ENCODE measurements at places on chromosomes 4 and X. TPM values are rescaled to one million over a fixed set of nuclear protein-coding genes. Genes with fewer than 3 reads are reported as not detected.

DNA sequence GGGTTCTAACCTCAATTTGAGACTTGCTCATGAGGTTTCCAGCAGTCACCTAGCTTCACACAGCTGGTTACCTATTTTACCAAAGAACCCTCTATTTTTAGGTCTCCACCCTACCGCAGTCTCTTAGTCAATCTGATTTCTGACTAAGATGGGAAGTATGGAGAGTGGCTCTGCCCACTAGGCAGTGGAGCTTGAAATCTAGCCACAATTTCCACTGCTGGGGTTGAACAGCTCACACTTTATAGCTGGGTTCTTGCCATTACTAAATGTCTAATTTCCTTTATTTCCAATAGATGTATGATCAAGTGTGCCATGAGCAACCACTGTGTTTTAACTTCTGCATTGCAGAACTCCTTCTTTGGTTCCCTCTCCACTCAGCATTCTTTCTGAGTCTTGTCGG lies 43.1 kb downstream of the GASK1B start:
- peaks cover 2% of the 10 kb centered on the region for H3K27me3 ChIP-seq
- no peaks in the 10 kb centered on the region for H3K4me1 ChIP-seq
- no peak for DNase-seq
- no peak overlapping the region for H3K4me3 ChIP-seq

Gene EPHA5
- total RNA-seq: not detected

DNA sequence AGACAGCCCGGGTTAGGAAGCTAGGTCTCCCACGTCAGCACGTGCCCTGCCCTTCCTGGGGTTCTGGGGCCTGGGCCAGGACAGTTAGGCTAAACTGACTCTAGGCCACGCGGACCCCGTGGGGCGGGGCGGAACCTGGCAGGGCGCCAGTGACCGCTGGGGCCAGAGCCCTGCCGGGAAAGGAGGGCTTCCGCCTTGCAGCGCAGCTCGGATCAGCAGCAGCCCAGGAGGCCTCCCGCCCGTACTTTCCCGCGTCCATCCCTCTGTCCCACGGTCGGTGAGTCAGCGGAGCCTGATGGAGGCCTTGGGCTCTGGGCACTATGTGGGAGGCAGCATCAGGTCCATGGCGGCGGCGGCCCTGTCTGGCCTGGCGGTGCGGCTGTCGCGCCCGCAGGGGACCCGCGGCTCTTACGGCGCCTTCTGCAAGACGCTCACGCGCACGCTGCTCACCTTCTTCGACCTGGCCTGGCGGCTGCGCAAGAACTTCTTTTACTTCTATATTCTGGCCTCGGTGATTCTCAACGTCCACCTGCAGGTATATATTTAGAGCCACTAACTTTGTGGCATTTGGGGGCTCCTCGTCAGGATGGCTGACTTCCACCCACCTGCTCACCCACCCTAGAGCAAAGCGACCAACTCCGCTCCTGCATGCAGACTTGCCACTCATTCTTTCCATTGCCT lies at the start of gene SMIM10:
Gene SMIM10, plus strand, starts transcription at position 191 of the 681 bp plus-strand sequence. Its CDS starts 105 bp downstream, at position 296.
- H3K27ac ChIP-seq: peak within 1 kb of the TSS; percentile 57
- H3K4me1 ChIP-seq: peaks cover 17% of the 10 kb centered on the region
- H3K36me3 ChIP-seq: no peaks in the 10 kb centered on the region
- DNase-seq: peak; percentile 6
- peak within 1 kb of the TSS; percentile 62 for H3K4me3 ChIP-seq

Gene CTAG1A
- not detected for total RNA-seq

GRCh38 chr4:1675802-1676137 lies 8.3 kb downstream of the FAM53A start:
- no peaks in the 10 kb centered on the region for H3K36me3 ChIP-seq
- no peaks in the 10 kb centered on the region for H3K4me1 ChIP-seq
- no peak overlapping the region for H3K27ac ChIP-seq
- no peaks in the 10 kb centered on the region for H3K27me3 ChIP-seq
- H3K4me3 ChIP-seq: no peak overlapping the region

GRCh38 chr4:159209249-159209648 lies 106.4 kb downstream of the RAPGEF2 start:
- H3K4me3 ChIP-seq: no peak overlapping the region
- H3K36me3 ChIP-seq: peaks cover 8% of the 10 kb centered on the region
- peaks cover 32% of the 10 kb centered on the region for H3K4me1 ChIP-seq
- no peak for DNase-seq
- no peaks in the 10 kb centered on the region for H3K27me3 ChIP-seq

- peaks cover 4% of the 10 kb centered on the region for H3K4me1 ChIP-seq
- peaks cover 3% of the 10 kb centered on the region for H3K36me3 ChIP-seq
- no peak overlapping the region for H3K27ac ChIP-seq
- H3K4me3 ChIP-seq: no peak overlapping the region
Observed at GRCh38 chr4:152032722-152033131, 271.9 kb upstream of the GATB start.

- H3K27me3 ChIP-seq: no peaks in the 10 kb centered on the region
- H3K4me3 ChIP-seq: peak overlapping the region; percentile 96
- peak overlapping the region; percentile 100 for H3K27ac ChIP-seq
- peaks cover 26% of the 10 kb centered on the region for H3K36me3 ChIP-seq
- DNase-seq: peak; percentile 40
- peaks cover 13% of the 10 kb centered on the region for H3K4me1 ChIP-seq
Observed at GRCh38 chrX:154399527-154400368, 1.6 kb downstream of the RPL10 start.

Gene IL1RAPL1
- total RNA-seq: not detected

- H3K27me3 ChIP-seq: no peaks in the 10 kb centered on the region
- no peak for DNase-seq
- H3K4me1 ChIP-seq: no peaks in the 10 kb centered on the region
- no peak overlapping the region for H3K27ac ChIP-seq
Observed at GRCh38 chr4:19969492-19969891, 282.2 kb upstream of the SLIT2 start.

GRCh38 chr4:53196882-53197771 lies 168.7 kb downstream of the SCFD2 start:
- H3K27me3 ChIP-seq: no peaks in the 10 kb centered on the region
- H3K27ac ChIP-seq: no peak overlapping the region
- H3K4me3 ChIP-seq: no peak overlapping the region
- H3K4me1 ChIP-seq: no peaks in the 10 kb centered on the region
- DNase-seq: peak; percentile 14
- H3K36me3 ChIP-seq: no peaks in the 10 kb centered on the region

DNA sequence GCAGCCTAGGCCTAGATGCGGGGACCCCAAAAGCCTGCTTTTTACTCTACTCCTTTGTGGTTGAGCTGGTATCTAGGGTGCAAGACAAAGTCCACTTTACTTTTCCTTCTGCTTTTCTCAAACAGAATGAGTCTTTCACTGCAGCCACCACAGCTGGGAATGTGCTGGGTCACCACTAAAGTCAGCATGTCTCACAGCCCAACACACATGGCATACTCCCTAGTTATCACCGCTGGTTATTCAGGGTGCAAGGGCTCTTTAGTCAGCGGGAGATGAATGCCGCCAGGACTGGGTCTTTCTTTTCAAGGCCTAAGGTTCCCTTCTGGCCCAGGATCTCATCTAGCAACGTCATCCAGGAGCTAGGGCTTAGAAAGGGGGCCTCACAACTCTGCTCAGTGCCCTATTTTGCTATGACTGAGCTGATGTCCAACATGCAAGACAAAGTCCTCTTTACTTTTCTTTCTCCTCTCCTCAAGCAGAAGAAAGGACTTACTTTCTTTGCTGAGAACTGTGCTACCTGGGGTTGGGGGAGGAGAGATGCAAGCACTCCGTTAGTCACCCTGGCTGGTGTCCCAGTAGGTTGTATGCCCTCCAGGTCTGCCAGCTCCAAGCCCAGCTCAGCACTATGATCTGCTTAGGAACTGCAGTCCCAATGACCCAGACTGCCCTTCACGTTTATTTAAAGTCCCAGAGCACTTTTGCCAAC lies 22.9 kb upstream of the STPG2 start:
- H3K27ac ChIP-seq: no peak overlapping the region
- no peaks in the 10 kb centered on the region for H3K27me3 ChIP-seq
- no peaks in the 10 kb centered on the region for H3K4me1 ChIP-seq
- DNase-seq: no peak
- no peak overlapping the region for H3K4me3 ChIP-seq
- H3K36me3 ChIP-seq: no peaks in the 10 kb centered on the region

GRCh38 chrX:148741441-148741840 lies 241.0 kb downstream of the AFF2 start:
- DNase-seq: no peak
- H3K4me3 ChIP-seq: no peak overlapping the region
- peaks cover 10% of the 10 kb centered on the region for H3K4me1 ChIP-seq
- no peaks in the 10 kb centered on the region for H3K27me3 ChIP-seq
- no peak overlapping the region for H3K27ac ChIP-seq
- H3K36me3 ChIP-seq: no peaks in the 10 kb centered on the region

GRCh38 chr4:7657545-7658297 lies 223.0 kb upstream of the PSAPL1 start:
- no peaks in the 10 kb centered on the region for H3K27me3 ChIP-seq
- H3K27ac ChIP-seq: no peak overlapping the region
- H3K4me3 ChIP-seq: no peak overlapping the region
- H3K4me1 ChIP-seq: peaks cover under 1% of the 10 kb centered on the region

Gene FAM53A
- 1.6 TPM for total RNA-seq

DNA sequence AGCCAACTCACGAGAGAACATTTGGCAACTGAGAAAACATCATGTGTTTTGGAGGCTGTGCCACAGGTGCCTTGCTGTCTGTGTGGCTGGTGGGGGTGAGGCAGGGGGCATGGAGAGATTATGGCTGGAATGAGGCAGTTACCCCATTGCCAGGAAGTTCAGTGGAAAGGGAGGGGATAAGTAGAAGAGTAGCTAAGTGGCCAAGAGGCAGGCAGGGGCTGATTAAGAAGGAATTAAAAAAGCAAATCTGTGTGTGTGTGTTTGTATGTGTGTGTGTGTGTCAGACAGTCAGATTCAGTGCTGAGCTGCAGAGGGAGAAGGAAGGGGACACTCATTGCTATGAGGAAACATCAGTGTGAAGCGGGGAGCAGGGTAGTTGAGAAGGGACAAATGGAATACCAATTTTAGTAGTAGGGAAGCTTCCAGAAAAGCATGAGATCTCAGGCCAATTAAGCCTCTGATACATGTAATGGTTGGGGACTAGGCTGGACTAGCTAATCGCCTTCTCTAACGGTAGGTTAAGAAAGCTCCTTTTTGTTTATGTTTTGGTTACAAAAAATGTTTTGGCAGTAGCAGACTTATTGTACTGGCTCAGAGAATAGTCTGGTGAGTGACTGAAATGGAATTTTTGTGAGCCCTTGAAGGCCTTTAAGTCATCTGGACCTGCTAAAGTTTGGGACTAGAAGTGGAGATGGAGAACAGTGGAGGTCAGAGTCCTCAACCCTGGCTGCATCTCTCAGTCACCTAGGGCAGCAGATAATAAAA lies 18.5 kb downstream of the TMEM164 start:
- H3K36me3 ChIP-seq: peaks cover 11% of the 10 kb centered on the region
- no peak for DNase-seq
- no peak overlapping the region for H3K27ac ChIP-seq
- no peak overlapping the region for H3K4me3 ChIP-seq
- H3K4me1 ChIP-seq: no peaks in the 10 kb centered on the region
- no peaks in the 10 kb centered on the region for H3K27me3 ChIP-seq

- no peak overlapping the region for H3K4me3 ChIP-seq
- peaks cover 13% of the 10 kb centered on the region for H3K27me3 ChIP-seq
- no peaks in the 10 kb centered on the region for H3K36me3 ChIP-seq
- DNase-seq: peak; percentile 1
- H3K27ac ChIP-seq: no peak overlapping the region
Observed at GRCh38 chr4:6491235-6491634, 18.8 kb upstream of the PPP2R2C start.

DNA sequence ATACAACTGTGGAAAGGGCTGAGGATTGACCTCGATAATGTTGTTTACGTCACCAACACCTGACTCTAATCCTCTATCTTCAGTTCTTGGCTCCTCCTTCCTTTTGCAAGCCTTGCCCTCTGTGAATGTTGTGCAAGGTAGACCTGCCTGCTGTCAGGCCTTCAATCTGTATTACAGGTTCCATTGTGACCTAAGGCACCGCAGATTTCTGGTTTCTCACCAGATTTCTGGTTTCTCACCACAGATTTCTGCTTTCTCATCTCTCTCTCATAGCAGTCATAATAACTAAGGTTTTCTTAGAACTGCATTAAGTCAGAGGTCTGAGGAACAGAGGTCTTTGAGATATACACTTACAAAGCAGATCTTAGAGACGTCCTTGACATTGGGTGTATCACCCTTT lies 51.5 kb upstream of the ETNPPL start:
- DNase-seq: no peak
- peaks cover 40% of the 10 kb centered on the region for H3K27me3 ChIP-seq
- H3K4me1 ChIP-seq: peaks cover 4% of the 10 kb centered on the region
- no peaks in the 10 kb centered on the region for H3K36me3 ChIP-seq
- H3K27ac ChIP-seq: no peak overlapping the region
- H3K4me3 ChIP-seq: no peak overlapping the region

DNA sequence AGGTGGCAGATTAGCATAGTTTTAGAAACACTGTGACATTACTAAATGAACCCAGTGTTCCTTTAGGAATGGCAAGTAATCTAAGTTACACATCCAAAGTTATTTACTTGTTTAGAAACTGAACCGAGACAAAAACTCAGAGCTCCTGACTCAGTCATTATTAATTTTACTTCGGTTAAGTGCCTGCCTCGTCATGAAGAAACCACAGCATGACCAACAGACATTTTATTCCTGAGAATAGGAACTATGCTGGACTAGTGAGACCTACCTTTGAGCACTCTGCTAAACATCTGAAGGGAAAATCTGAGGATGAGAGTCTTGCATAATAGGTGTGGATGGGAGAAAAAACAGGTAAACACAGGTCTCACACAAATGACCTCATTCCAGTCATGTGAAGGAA lies 2.5 kb downstream of the BEX1 start:
- H3K4me1 ChIP-seq: no peaks in the 10 kb centered on the region
- H3K36me3 ChIP-seq: no peaks in the 10 kb centered on the region
- no peak overlapping the region for H3K4me3 ChIP-seq
- DNase-seq: no peak

DNA sequence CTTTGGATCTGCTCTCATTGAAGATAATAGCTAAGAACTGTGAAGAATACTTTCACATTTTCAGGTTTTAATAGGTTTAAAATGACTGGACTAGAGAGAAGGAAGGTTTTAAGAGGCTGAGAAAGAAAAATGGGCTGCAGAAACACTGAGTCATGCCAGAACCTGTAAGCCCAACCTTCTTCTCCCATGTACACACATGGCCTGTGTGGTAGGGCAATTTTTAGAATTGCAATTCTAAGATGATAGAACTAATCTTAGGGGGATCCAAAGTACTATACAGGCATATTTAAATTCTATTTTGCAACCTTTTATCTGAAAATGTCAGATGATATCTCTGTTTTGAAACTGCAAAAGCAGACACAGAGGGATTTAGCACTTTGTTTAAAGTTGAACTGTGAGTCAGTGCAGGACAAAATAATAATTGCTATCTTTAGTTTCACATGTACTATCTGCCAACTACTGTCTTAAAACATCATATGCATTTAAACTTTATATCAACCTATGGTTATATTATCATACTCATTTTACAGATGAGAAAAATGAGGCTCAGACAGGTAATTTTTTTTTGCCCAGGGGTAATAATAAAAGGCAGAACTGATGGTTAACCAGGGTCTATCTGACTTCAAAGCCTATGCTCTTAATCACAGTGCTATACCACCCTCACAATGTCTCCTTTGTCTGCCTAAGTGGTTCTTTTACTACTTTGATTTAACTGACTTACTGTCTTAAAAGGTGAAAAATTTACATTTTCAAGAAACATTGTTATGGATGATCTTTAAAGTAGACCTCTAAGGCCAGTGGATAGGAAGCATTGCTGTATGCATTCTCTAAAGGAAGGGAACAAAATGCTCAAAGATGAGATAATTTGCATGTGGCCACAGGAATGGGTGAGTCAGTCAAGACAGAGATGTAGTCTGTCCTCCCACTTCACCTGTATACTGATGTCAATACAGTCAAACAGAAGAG lies 4.3 kb downstream of the TMPRSS11E start:
- no peak for DNase-seq
- peaks cover 13% of the 10 kb centered on the region for H3K4me1 ChIP-seq
- no peak overlapping the region for H3K4me3 ChIP-seq
- H3K27ac ChIP-seq: no peak overlapping the region

Gene SRPX2
- total RNA-seq: not detected
